Smooth muscle cell of the pulmonary artery (primary cell): ENCODE measurements at places on chromosomes 16 and 17. TPM values are rescaled to one million over a fixed set of nuclear protein-coding genes. Genes with fewer than 3 reads are reported as not detected.

CLEC3A gene
- total RNA-seq, result not detected in 2 replicates

METTL2A gene
- total RNA-seq, result 16.4 and 18.2 TPM in 2 replicates

RNF135 gene
- 11.1 and 11.2 TPM in 2 replicates for total RNA-seq

CACNG4 gene
- total RNA-seq, result not detected in 2 replicates

FKBP10 gene
- total RNA-seq, result 1,081 and 1,383 TPM in 2 replicates

TNFSF13 gene
- total RNA-seq, result 1.4 and 2.4 TPM in 2 replicates

MYH2 gene
- not detected in 2 replicates for total RNA-seq

SHISA6 gene
- not detected in 2 replicates for total RNA-seq

NACA2 gene
- 0.13 TPM in 1 of 2 replicates, not detected in the other for total RNA-seq

CSH1 gene
- not detected in 2 replicates for total RNA-seq

ITPRIPL2 gene
- total RNA-seq, result 71.8 and 78.6 TPM in 2 replicates

USP31 gene
- 6.6 and 11.3 TPM in 2 replicates for total RNA-seq

MAPT gene
- total RNA-seq, result 0.52 and 0.53 TPM in 2 replicates

WFDC1 gene
- 4.9 and 25.1 TPM in 2 replicates for total RNA-seq

PLCG2 gene
- total RNA-seq, result 0.07 and 1.2 TPM in 2 replicates

EIF5A gene
- 351 and 391 TPM in 2 replicates for total RNA-seq

PYDC1 gene
- total RNA-seq, result not detected in 2 replicates

IQCK gene
- 4.6 and 4.8 TPM in 2 replicates for total RNA-seq

VTN gene
- 1.7 and 3.4 TPM in 2 replicates for total RNA-seq

KRT9 gene
- 0.07 TPM in 2 replicates for total RNA-seq

KCNJ18 gene
- total RNA-seq, result not detected in 2 replicates

NUDT7 gene
- 3.2 and 3.8 TPM in 2 replicates for total RNA-seq

KRTAP2-2 gene
- not detected in 2 replicates for total RNA-seq

P2RX1 gene
- total RNA-seq, result 0.30 and 0.65 TPM in 2 replicates

IRX6 gene
- not detected in 2 replicates for total RNA-seq

BOLA2 gene
- 13.3 and 13.9 TPM in 2 replicates for total RNA-seq

AIPL1 gene
- total RNA-seq, result not detected in 2 replicates

ASPHD1 gene
- total RNA-seq, result 8.8 and 12.8 TPM in 2 replicates

LRRC45 gene
- 8.5 and 10.1 TPM in 2 replicates for total RNA-seq

LPO gene
- total RNA-seq, result 0.07 TPM in 1 of 2 replicates, not detected in the other

CDH3 gene
- total RNA-seq, result 0.66 and 1.1 TPM in 2 replicates

NME3 gene
- 45.3 and 61.7 TPM in 2 replicates for total RNA-seq

PLXDC1 gene
- total RNA-seq, result 0.50 and 3.5 TPM in 2 replicates

CENPT gene
- total RNA-seq, result 23.2 and 28.0 TPM in 2 replicates

WNT9B gene
- total RNA-seq, result not detected in 2 replicates

CCL1 gene
- not detected in 2 replicates for total RNA-seq

MMP28 gene
- total RNA-seq, result 0.65 and 1.8 TPM in 2 replicates

TLCD3B gene
- total RNA-seq, result 0.10 and 0.26 TPM in 2 replicates

TPPP3 gene
- total RNA-seq, result 1.2 and 1.6 TPM in 2 replicates

KCTD19 gene
- under 0.01 and 0.03 TPM in 2 replicates for total RNA-seq

RNF112 gene
- 1.6 and 5.0 TPM in 2 replicates for total RNA-seq

SYT17 gene
- 0.46 and 0.63 TPM in 2 replicates for total RNA-seq

KRT25 gene
- not detected in 2 replicates for total RNA-seq

SLC16A6 gene
- 0.13 and 0.17 TPM in 2 replicates for total RNA-seq

GAST gene
- not detected in 2 replicates for total RNA-seq

MAF gene
- 1.6 and 10.1 TPM in 2 replicates for total RNA-seq

ALOX15B gene
- total RNA-seq, result 0.07 and 1.2 TPM in 2 replicates

FAM20A gene
- total RNA-seq, result 0.17 and 8.7 TPM in 2 replicates

PRKAR1A gene
- total RNA-seq, result 235 and 363 TPM in 2 replicates

LRRC37A3 gene
- 8.9 and 12.2 TPM in 2 replicates for total RNA-seq

ZNF48 gene
- 4.9 and 9.4 TPM in 2 replicates for total RNA-seq

NPIPB6 gene
- total RNA-seq, result 0.85 and 0.89 TPM in 2 replicates

ADAD2 gene
- total RNA-seq, result not detected in 2 replicates

PRSS8 gene
- total RNA-seq, result not detected in 2 replicates

FBXW10B gene
- total RNA-seq, result 0.20 and 1.6 TPM in 2 replicates

SMIM5 gene
- 0.07 TPM in 1 of 2 replicates, not detected in the other for total RNA-seq

HAGH gene
- 50.2 and 86.0 TPM in 2 replicates for total RNA-seq
